Stimulated activated CD4-positive, alpha-beta T cell treated with anti-CD3 and anti-CD28 coated beads, Interleukin-15, amount 100 ng/mL, for 48 hours (primary cell): ENCODE measurements at places on chromosomes 12 and 14.

DNA sequence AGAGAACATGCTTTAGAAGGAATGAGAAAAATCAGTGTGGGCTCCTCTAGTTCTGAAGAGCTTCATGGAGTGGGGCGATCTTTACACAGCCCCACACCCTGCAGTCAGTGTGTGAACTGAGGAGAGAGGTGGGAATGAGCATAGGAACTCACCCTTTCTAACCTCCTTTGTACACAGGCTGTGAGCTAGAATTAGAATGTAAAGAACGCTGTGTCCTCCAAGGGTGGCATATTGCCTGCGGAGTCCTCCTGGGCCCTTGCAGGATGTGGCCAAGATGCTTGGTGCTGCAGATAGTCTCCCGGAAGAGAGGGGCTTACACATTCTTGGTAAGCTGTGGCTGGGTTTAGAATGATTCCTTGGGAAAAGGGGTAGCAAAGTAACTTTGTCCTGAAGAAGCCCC is 43.9 kb downstream of the NINJ2 start:
- no peak for DNase-seq

DNA sequence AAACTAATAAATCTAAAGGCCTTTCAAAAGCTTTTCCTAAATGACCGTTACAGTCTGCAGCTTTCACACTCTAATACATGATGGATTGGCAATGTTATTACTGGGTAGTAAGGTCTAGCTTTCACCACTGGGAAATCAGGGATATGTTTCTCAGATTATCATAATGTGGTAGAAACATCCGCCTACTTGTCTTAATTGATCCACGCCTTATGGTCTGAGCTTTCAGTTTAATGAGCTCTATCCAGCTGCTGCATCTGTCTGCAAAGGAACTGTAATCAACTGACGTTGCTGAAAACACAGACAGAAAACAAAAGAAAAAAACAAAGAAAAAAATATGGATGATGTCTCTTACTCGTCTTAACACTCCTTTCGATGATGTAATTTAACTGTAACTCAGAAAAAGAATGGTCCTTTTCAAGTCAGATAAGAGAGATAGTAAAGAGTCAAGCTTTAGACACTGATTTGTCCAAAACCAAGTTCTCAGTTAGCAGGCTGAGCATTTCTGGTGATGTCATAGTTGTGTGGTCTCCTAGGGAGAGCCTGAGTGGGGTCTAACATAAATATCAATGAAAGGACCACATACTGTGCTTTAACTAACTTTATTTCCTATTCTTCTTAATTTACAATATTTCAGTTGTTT is 85.9 kb downstream of the C2CD5 start:
- DNase-seq: no peak

GRCh38 chr12:103645202-103645601 is 58.1 kb downstream of the STAB2 start:
- DNase-seq: no peak

DNA sequence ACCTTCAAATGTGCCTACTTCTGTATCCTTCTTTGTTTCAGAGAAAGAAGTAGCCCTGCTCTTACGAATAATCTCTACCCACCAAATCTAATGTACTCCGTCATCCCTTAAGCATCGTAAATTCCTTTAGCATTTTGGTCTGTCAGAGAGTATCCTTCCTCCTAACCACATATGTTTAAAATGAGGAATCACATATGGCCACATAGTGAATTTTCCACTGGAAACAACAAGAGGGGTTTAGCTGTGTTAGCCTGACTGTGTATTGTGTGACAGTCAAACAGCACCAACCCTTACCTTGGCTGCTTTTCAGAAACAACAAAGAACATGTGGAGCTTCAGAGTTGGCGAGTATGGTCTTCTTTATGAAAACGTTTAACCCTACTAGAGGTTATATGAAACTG is 5.5 kb downstream of the LUM start:
- no peak for DNase-seq

DNA sequence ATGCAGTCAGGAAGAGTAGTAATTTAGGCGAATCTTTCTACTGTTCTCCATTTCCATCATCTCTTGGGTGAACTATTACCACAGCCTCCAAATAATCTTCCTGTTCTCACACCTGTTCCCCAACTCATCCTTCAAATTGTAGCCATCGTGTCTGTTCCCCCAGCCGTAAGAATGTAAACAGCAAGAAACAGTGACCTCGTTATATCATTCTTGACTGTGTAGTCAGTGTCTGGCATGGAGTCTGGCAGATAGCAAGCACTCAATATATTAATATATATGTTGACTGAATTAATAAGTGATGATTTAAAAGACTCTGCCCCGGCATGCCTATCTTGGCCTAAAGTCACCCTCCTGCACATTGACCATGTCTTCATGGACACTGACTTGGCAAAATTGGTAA is 20.3 kb downstream of the PDE6H start:
- no peak for DNase-seq

DNA sequence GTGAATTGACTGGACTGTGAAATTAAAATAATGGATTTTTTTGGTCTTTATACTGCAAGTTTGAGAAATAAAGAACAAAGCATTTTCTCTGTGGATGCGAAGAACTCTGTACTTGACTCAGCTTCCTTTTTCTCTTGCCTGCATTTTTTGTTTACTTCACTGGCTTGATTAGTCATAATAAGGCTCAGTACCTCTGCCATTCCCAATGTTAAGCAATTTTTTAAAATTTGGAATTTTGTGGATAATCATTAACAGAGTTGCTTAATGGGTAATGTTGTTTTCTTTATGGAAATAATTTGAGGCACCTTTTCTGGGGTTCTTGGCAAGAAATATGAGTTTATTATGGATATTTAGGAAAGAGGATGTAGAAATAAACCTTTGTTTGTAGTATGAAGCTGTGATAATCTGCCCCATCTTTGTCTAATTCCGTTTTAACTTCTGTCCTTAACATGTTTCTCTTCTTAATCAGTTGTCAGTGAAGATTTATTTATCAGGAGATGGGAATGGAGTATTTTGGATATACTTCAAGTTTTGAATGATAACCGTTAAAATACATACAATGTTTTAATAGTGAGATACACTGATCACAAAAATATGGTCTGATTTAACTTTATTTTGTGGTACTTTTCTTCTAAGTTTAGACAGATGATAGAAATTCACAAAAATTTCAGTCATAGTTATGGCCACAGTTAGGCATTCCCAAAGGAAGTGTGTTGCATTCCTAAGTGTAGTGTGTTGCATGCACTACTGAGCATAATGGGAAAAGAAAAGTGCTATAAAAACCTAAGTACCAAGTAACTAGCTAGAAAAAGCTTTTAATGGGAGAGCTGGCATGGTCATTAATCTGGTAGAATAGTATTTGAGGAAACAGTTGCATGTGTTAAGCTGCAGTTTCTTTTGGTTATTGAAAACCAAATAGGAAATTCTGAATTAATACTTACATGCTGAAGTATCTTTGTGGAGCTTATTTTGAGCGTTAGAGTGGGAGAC is 27.7 kb downstream of the WNK1 start:
- DNase-seq: no peak

GRCh38 chr12:68451261-68452077 is 119.3 kb upstream of the MDM1 start:
- DNase-seq: peak; percentile 14

DNA sequence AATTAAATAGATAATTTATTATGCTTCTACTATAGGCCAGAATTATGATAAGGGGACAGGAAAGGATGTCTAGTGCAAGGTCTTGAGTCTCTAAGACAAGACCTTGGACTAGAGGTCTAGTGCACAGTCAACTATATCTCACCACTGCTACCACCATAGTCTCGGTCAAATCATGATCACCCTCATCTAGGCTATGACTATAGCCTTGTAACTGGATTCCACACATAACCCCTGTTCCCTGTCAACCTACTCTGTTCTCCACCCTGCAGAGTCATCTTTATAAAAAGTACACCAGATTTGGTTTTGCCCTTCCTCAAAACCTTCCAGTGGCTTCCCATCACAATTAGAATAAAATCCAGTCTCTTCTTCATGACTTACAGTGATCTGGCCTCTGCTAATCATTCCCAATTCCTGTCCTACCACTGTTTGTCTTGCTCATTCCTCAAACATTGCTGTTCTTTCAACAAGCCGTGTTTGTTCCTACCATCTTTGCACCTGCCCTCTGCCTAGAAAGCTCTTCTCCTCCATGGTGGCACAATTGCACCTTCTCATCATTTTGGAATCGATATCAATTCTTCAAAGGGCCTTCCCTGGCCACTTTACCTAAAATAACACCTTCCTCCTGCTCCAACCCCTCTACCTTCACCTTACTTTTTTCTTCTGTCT is 169.4 kb downstream of the FOXN3 start:
- no peak for DNase-seq

DNA sequence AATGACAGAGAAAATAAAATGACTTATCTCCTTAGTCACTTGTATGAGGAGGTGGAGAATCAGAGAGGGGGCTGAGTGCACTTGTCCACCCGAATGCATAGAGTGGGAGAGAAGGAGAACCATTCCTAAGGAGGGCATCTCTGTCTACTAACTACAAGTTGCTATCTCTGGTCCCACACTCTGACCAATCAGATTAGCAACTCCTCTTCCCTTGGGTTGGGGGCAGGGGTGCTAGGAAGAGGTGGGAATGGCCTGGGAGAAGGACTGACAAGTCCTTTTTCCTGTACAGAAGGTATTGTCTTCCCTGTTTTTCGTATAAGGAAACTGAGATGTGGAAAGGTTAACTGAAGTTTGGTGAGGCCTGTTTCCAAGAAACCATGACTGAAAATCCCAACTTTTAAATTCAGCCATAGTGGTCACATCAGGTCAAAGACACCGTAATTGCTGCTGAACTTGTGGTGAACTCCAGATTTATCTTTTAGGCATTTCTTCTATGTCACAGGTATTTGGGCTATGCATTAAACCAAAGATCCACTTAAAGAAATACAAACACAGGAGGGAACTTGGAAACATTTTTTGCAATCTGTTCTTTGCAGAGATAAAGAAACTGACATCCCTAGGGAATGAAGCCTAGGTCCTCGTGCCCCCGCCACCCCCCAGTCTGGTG is 207.8 kb downstream of the CRADD start:
- no peak for DNase-seq

- DNase-seq: no peak
Observed at GRCh38 chr14:98714626-98715425, 557.2 kb downstream of the BCL11B start.

DNA sequence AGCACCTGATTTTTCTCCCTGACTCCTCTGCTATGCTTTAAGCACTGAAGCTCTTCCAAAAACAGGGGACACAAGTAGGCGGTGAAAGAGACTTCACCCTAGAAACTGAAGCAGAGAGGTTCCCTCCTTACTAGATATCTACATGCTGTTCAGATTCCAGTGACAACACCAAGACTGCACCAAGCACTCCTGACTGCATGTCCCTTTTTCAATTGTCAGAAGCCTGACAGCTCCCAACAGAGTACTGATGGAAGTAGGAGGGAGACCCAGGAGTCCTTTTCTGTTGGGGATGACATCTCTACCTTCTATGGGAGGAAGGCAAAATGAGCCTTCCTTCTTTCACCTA is 10.4 kb downstream of the DCTN2 start:
- DNase-seq: no peak
